ENCODE measurements at places on chromosomes 3 and 15.

DNA sequence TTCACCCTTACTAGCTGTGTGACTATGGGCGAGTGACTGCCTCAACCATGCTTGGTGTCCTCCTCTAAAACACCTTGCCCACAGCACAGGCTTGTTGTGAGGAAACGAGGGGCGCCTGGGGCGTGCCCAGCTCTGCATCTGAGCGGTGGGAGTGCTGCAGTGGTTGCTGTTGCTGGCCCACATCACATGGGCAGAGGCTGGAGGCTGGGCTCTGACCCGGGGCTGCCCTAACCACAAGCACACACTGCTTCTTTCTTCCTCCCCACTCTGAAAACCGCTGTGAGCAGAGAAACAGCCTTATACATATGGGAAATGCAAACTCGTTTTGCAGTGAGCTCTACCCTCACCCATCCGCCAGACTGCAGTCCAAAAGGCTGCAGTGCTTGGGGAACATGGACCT lies 74.8 kb upstream of the RPL32 start:
- DNase-seq = no peak

DNA sequence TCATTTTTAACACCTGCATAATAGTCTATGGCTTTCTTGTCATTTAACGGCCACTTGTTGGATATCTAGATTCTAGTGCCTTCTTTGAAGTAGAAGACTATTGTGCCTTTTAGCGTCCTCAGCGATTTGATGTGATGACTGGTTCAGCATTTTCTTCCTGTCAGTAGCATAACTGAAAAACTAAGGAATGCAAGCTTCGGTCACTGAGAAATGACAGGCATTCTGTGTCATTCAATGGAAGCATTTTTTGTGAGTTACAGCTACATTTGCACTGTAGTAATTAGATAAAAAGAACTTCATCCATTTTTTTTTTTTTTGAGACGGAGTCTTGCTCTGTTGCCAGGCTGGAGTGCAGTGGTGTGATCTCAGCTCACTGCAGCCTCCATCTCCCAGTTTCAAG lies 10.3 kb downstream of the NEK11 start:
- no peak for DNase-seq

DNA sequence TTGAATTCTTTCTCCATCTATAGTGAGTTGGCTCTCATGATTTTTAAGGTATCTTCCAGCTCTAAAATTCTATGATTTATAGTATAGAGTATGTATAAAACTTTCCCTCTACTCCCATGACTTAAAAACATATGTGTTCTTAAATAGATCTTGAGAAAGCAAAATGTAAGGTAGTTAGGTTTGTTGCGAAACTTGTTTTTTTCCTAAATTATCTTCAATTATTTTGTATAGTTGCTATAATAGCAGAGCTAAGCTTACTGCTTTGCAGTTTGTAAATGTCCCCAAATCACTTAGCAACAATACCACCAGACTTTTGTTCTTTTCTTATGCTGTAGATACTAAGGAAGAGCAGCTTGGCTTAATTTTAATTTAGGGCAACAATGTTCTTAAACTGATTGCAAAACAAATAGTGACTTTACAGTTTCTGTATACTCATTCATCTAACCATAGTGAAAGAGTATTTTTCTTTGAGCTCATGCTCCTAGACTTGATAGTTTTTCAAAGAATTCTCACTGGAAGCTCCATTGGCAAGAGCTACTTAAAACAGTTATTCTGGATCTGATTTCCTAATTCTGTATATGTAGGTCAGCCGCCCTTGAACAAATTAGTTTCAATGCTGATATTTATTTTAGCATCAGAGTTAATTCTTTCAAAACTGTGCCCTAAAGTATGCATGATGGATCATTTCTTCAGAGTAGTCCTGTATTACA lies 61.2 kb downstream of the LYSMD4 start:
- no peak for DNase-seq

DNA sequence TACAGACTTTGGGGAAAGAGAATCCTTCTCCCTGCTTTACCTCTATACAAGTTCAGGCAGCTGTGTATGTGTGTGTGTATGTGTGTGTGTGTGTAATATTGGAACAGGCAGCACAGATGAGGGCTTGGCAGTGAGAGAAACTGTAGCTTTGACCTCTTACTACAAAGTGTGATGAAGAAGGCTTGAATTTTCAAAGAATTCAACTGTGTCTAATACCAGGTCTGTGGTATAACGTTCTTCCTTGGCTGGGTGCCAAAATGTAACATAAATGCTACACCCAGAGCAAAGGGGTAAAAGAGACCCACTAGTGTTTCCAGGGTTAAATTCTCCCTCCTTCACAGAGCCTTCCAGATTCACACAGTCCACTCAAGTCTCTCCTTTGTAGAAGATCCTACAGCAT lies 51.1 kb downstream of the CHST2 start:
- no peak for DNase-seq

DNA sequence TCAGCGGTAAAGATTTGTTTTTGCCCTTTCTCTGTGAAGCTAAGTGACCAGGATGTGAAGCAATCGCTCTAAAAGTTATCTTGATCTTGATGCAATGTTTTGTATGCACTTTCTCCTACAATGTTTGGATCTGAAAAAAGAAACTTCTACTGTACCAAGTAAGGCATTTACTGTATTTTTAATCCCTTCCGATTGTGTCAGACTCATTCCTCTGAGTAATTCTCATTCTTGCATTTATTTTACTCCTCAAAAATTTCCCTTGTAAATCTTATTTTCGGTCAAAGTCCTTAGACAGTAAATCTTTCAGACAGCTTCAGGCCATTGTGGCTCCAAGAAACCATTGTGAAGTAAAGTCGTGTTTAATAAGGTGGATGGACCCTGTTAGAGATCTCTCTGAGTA lies 141.9 kb downstream of the TP63 start:
- peak; percentile 10 for DNase-seq

DNA sequence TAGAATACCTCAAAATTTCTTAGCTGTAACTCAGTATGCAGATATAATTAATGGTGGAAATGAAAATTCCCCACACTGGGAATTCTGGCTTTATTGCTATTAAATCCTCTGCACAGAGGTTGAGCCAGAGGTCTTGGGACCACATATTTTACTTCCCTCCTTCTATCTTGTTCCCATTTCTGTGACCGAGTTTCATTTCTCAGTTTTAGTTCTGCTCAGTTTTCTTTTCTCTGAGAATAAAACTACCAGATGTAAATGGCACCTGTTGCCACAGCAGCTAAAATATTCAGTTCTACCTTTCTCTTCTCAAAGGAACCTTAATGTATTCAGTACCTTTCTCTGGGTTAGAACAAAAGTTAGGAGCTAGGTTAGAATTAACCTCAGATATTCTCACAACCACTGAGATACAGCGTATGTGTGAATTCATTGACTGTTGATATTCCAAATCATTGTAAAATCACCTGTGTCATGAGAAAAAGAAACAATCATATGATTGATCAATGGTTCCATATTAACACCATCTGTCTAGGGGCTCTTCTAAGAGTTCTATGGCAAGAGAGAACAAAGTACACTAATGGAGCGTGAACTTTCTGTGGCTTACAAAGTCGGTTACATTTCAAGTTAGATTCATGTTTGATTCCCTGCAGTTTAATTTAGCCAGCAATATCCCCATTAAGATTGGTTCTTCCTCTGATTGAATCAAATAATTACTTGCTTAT lies 374.1 kb downstream of the EFHB start:
- DNase-seq = no peak

DNA sequence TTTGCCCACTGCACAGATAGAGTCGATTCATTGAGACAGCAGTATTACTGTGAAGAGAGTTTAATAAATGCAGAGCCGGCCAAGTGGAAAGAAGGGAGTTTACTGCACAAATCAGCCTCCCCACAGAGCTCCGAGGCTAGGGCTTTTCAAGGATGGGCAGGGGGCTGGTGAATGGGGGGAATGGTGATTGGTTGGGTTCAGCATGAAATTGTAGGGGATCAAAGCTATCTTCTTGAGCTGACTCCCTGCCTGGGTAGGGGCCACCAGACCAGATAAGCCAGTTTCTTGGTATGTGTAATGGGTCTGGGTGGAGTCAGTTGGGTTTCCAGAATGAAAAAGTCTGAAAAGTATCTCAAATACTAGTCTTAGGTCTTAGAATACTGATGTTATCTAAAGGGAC lies 66.6 kb downstream of the SYNPR start:
- DNase-seq = no peak

GRCh38 chr15:47822048-47822447 lies 104.7 kb downstream of the SEMA6D start:
- DNase-seq = no peak

DNA sequence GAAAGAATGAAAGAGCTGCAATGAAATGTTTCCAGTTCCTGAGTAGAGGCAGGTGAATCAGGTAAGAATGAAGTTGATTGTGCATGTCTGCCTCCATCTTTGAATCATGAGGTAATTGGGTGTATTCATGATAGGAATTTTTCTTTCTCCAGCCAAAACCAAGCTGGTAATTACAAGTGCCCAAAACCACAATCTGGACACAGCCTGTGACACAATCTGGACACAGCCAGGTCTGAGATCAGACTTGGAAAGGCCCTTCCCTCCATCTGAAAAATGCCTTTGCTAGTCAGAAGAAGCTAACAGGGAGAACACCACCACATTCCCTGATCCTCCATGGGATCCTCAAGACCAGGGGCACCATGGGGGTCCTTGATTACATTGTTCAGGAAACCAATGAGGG lies 338.5 kb upstream of the THBS1 start:
- no peak for DNase-seq

GRCh38 chr15:64636556-64636955 lies 138.8 kb downstream of the RBPMS2 start:
- DNase-seq = no peak

- no peak for DNase-seq
Observed at GRCh38 chr3:160369784-160370183, 29.2 kb downstream of the IFT80 start.

GRCh38 chr15:83947156-83947555 lies 288.4 kb upstream of the GOLGA6L4 start:
- DNase-seq = no peak

DNA sequence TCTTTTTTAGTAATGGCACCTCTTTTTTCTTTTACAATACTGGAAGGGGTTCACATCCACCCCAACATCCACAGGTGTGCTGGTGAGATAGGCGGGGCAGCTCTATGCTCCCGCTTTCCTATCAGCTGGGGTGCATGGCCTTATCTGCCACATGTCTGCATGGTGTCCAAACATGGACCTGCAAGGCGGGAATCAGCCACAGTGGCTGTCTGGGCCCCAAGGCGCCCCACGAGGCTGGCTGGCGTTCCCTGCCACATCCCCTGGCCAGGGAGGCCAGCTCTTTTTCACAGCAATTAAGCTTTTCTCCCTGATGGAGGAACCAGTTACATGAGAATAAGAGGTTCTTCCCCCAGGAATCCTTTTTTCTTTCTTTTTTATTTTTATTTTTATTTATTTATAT lies 30.9 kb upstream of the GOLGA6L2 start:
- no peak for DNase-seq

GRCh38 chr3:25663347-25663868 lies 1.3 kb downstream of the TOP2B start:
- peak; percentile 34 for DNase-seq

- DNase-seq = no peak
Observed at GRCh38 chr3:72050048-72050632, 265.2 kb upstream of the PROK2 start.

- DNase-seq = no peak
Observed at GRCh38 chr3:179624451-179624850, 19.9 kb downstream of the NDUFB5 start.

GRCh38 chr3:51311055-51311454 lies 74.0 kb upstream of the MANF start:
- DNase-seq = peak; percentile 48

- peak; percentile 33 for DNase-seq
Observed at GRCh38 chr15:69357773-69358771, 56.1 kb upstream of the KIF23 start.

DNA sequence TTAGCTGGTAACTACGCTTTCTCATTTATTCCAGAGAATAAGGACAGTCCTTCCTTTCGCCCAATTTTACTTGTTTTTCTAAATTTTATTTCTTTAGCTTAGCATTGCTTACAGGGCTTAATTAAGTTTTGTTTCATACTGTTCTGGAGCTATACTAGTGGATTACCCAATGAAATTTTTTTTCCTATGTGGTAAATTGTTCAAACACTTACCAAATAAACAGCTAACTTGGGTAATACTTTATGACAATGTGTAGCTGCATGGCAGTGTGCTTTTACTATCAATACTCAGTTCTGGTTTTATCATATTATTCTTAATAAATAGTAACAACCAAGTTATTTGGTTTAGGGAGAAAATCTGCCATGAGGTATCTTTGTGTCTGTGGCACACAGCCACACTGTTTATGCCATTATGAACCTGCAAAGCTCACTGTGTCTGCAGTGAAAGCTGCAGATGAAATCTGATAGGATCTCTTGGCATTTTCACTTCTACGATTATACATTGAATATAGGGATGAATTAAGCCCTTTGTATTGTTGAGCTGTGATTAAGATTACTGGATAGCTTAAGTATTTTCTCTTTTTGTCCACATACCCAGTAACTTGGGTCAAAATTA lies 37.2 kb downstream of the UBE2E2 start:
- DNase-seq = no peak

- DNase-seq = no peak
Observed at GRCh38 chr15:68279779-68280753, 2.5 kb downstream of the FEM1B start.

DNA sequence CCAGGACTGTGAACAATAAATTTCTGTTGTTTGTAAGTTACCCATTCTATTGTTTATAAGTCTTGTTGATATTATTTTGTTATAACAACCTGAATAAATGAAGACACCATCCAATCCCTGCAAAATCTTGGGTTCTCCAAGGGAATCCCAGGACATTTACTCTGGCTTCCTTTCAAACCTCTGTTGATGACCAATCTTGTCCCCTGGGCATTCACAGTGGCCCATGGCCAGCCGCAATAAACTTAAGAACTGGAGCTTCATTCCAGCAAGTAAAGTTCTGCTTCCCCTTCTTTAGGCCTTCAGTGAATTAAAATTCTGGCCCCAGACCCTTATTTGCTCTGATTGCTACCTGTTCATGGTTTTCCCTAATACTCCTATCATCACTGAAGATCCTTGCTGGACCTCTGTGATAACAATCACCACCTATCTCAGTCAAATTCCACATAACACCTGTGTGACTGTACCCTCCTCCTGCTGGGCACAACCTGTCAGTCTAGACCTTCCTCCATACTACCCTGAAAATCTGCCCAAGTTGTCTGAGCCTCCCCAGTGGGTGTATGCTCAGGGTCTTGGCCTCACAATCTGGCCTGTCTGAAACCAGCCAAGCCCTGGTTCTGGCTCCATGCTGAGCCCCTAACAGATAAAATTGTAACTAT lies 153.1 kb downstream of the SEMA6D start:
- no peak for DNase-seq

Data from hepatocyte (in vitro differentiated cells).